ENCODE measurements at places on chromosomes 5 and 9. TPM values are rescaled to one million over a fixed set of nuclear protein-coding genes. Genes with fewer than 3 reads are reported as not detected.

The KIF4B gene
- total RNA-seq, result 0.16 TPM

The HIGD2A gene
- total RNA-seq, result 26.4 TPM

The ZNF879 gene
- 18.1 TPM for total RNA-seq

The IL17B gene
- total RNA-seq, result not detected

The RMI1 gene
- 18.6 TPM for total RNA-seq

The SURF1 gene
- 11.1 TPM for total RNA-seq

The FNBP1 gene
- 59.9 TPM for total RNA-seq

The ANKDD1B gene
- total RNA-seq, result 1.7 TPM

The CMYA5 gene
- 1.2 TPM for total RNA-seq

The PCDHGA2 gene
- 6.9 TPM for total RNA-seq

The NUTM2G gene
- not detected for total RNA-seq

The ECSCR gene
- total RNA-seq, result 5.5 TPM

The CNTNAP3 gene
- total RNA-seq, result 120 TPM

The DDX4 gene
- not detected for total RNA-seq

The KCTD16 gene
- total RNA-seq, result 23.6 TPM

The LCP2 gene
- 1.4 TPM for total RNA-seq

The CYSRT1 gene
- total RNA-seq, result not detected

The OR1J2 gene
- total RNA-seq, result not detected
